Esophagus squamous epithelium (tissue), 5 donors: ENCODE measurements at places on chromosomes 4 and X.

GRCh38 chrX:64996805-64997204 is 20.6 kb upstream of the ZC4H2 start:
- DNase-seq, result no peak

DNA sequence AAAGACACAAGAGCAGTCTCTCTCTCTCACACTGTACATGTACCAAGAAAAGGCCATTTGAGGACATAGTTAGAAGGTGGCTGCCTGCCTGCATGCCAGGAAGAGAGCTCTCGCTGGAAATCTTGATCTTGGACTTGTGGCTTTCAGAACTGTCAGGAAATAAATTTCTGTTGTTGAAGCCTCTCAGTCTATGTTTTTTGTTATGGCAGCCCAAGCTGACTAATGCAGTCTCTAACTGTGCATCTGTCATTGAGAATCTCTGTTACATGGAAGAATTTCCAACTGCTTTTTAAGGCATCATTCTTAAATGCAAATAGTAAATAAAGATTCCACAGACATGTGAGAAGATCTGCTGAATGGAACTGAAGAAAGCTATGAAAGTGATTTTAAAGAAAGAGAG is 198.3 kb downstream of the PCDH10 start:
- DNase-seq, result no peak

DNA sequence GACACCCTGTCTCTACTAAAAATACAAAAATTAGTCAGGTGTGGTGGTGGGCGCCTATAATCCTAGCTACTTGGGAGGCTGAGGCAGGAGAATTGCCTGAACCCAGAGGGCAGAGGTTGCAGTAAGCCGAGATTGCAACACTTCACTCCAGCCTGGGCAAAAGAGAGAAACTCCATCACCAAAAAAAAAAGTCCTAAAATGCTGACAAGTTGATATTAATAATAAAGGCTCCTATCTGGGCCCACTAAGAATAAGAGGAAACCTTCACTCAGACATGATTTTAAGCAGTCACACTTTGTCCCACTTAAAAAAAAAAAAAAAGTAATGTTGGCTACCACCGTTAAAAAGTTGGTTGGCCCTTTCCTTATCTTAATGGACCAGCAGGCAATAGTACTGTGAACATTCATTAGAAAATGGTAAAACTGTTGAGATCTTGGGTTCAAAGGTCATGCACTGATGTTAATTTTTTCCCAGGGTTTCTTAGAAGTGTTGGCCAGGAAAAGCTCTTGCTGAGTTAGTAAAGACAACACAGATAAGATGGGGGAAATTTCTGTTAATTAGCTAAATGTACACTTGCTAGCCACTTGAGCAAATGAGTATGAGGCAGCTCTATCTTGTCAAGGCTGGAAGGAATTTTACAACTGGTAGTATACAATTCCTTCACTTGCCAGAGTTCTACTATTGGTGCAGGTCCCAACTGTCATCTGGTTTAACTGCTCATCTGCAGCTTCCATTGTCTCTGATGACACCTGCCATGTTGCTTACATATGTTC is 43.6 kb upstream of the BMP2K start:
- no peak for DNase-seq

- no peak for DNase-seq
Measured at GRCh38 chr4:152708796-152709195, 29.0 kb upstream of the TMEM154 start.

DNA sequence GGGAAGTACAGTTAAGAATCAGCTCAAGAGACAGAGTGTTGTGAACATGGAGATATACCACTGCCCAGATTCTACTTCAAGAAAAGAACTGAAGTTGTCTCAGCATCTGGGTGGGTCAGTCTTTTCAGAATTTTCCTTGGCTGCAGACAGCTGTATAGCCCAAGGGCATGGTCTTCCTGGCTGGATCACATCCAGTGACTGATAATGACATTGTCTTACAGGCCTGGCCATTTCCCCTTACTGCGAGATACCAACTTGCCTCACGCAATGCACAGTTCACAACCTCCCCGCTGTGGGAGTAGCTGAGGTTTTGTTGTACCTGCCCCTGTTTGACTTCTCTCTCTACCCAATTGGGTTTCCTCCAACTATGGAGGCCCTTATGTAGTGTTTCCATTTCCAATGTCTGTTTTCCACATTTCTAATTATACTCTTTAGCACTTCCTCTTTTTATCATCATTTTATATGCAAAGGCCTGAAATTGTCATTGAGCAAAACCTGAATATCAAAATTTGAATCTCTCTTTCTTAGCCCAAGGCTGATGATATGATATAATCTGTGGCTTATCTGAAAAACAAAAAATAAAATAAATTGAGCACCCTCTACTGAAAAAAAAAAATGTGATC is 209.1 kb downstream of the NAF1 start:
- DNase-seq, result no peak

DNA sequence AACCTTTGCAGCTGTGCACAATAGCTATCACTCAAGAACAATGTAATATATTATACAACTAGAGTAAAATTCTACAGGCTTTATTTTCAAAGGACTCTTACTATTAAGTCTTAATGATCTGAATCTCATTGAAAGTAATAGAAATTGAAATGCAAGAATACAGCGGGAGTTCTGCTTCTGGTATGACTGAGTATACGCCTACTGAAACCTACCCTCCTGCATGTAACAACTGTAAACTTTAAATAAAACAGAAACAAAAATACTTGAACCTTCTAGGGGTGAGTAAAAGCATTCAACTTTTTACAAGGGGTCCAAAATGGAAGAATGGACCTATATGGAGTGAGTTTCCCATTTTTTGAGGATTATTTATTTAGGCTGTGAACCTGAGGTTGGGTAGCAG is 13.5 kb downstream of the DCHS2 start:
- DNase-seq, result no peak

DNA sequence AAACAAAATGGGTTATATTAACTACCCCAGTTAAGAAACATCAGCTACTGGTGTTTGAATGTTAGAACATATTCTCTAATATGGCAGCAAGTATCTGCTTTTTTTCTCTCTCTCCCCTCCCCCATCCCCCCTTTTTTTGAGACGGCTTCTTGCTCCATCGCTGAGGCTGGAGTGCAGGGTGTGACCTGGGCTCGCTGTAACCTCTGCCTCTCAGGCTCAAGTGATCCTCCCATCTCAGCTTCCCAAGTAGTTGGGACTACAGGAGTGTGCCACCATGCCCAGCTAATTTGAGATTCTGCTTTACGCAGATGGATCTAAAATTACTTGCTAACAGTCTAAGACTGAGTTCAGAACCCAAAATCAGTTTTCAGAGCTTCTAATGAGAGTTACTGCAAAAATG is 101.9 kb downstream of the AFF1 start:
- DNase-seq, result no peak

DNA sequence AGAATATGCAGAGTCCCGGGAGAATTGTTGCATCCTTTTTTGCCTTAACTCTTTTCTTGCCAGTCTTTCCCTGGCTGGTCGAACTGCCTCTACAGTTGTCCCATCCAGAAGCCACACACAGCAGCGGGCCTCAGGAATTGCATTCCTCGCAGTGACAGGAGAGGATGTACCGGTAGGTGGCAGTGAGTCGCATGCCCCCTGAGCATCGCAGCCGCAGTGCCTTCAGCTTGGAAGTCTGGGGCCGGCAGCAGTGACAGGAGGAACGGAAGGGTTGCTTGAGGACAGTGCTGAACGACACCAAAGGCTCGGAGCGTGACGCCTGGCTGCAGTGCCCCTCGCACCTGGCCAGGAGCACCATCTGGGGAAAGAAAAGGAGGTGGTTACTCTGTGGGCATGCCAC is 23.5 kb downstream of the NDP start:
- no peak for DNase-seq

DNA sequence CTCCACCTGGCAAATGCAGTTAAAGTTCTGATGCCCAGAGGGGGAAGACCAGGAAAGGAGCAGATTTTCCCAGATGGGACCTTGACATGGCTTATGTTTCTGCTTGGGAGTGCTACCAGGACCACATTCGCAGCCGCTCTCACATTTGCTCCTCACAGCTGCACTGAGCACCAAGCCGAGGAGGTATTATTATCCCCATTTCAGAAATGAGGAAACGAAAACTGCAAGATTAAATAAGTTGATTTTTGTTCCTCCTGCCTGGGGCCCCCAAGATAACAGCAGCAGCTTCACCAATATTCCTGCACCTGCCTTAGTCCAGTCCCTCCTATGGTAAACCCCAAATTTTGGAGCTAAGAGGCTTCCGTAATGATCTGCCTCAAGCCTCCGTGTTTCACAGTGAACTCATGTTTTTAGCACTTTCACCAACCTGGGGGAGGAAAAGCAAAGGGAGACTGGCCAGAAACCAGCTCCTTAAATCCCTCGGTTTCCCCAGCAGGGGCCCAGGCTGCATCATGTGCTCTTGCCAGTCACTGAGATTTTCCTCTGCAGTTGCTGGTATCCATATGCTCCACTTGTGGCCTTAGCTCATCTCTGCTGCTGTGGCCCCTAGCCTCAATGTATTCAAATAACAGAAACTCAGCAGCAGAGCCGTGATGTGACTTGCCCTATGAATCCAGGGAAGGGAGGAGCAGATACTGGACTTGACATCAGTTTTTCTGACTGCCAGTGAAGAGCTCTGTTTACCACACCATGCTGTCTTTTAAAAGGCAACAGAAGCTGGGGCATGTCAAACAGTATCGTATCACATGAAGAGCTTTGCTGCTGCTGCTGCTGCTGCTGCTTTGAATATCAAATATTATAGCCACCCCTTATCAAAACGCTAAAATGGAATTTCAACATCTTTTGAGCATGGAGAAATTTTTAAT is 95.5 kb upstream of the KLHL13 start:
- no peak for DNase-seq

- DNase-seq, result no peak
Measured at GRCh38 chr4:174826660-174827059, 2.4 kb downstream of the GLRA3 start.

- DNase-seq, result no peak
Measured at GRCh38 chr4:165855191-165855590, 17.8 kb upstream of the TLL1 start.

DNA sequence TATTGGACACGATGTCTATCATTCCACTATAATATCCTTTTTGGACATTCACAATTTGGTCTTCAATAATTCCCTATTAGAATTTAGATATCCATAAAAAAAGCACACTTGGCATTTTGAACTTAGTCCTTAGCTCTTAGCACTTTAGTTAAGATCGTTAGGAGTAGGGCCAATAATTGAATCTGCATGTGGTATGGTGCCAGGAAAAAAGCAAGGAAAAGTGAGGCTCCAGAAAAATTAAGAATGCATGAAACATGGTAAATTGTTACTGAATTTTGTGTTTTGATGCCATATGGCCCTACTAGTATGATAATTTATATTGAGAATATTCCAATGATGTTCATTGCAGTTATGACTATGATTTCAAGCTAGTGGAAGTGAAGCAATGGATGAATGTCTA is 53.6 kb upstream of the TEX13A start:
- DNase-seq, result no peak

DNA sequence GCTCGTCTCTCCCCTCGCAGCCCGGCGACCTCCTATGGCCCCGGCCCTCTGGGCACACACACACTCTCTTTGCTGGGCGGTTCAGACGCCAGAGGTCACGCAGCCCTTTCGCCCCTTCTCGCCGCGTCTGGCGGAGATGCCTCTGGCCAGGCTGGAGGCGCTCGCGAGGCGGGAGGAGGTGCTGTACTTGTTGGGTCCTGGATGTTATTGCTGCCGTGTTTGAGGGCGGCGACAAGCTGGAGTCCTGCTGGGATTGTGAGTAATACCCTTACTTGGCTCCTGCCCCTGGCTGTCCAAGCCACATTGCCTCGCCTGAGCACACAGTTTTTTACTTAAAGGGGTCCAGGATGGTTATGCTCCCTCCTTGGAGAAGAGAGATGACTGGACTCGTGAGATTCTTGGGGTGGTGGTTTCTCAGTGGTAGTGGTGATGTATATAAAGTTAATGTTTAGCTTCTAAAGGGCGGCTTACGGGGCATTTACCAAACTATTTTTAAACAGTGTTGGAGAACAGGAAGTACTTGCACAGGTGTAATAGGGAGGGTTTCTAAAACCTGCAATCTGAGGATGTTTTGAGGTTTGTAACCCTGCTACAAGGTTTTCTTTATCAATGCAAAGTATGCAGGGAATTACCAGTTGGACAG is 572 bp downstream of the USP53 start:
- peak; percentile 39 for DNase-seq

- no peak for DNase-seq
Measured at GRCh38 chr4:183362916-183363542, 40.8 kb upstream of the CLDN24 start.

DNA sequence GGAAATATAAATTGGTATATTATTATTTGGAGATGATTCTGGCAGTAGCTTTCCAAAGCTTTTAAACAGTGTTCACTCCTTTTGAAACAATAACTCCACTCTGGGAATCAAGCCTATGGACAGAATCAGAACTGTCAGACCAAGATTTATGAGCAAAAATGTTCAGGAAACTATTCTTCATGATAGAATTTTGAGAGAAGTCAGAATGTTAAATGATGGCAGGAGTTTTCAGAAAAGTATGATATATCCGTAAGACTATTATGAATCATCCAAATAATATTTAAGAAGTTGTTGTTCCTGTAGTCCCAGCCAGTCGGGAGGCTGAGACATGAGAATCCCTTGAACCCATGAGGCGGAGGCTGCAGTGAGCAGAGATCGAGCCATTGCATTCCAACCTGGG is 50.5 kb upstream of the ADGRG2 start:
- DNase-seq, result no peak

DNA sequence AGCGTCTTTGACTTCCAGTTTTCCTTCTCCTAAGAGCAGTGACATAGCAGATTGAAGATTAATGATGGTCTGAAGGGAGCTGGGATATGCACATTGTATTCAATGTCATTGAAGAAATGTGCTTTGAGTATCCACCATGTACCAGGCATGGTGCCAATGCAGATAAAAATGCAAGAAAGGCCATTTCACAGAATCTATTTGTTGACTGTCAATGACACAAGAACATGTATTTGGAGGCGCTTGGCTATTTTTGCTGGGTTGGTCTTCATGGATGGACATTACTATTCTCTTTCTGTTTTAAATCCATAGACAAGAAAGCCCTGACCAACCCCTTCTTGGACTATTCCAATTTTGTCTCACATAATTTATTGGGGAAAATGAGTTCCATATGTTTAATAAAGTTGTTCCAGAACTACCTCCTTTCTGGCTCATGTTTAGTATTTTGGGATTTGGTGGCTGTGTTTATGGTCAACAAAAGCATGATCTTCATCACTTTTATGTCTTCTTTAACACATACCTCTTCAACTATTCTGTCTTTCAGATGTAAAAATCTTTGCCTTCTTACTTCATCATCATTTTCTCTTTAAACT is 174.5 kb downstream of the CPE start:
- DNase-seq, result no peak

- DNase-seq, result no peak
Measured at GRCh38 chr4:48331577-48332330, 9.6 kb upstream of the SLAIN2 start.

GRCh38 chr4:140834839-140835495 is 78.8 kb upstream of the TBC1D9 start:
- no peak for DNase-seq

- no peak for DNase-seq
Measured at GRCh38 chr4:146040623-146041022, 102.0 kb upstream of the ZNF827 start.

- no peak for DNase-seq
Measured at GRCh38 chrX:10117864-10118377, 38.9 kb upstream of the CLCN4 start.

GRCh38 chr4:166091912-166092510 is 219.0 kb downstream of the TLL1 start:
- DNase-seq, result no peak
